ENCODE measurements at places on chromosomes 3 and 15.
A peak's percentile ranks its signal among the peaks of the same experiment; 100 is the strongest.

DNA sequence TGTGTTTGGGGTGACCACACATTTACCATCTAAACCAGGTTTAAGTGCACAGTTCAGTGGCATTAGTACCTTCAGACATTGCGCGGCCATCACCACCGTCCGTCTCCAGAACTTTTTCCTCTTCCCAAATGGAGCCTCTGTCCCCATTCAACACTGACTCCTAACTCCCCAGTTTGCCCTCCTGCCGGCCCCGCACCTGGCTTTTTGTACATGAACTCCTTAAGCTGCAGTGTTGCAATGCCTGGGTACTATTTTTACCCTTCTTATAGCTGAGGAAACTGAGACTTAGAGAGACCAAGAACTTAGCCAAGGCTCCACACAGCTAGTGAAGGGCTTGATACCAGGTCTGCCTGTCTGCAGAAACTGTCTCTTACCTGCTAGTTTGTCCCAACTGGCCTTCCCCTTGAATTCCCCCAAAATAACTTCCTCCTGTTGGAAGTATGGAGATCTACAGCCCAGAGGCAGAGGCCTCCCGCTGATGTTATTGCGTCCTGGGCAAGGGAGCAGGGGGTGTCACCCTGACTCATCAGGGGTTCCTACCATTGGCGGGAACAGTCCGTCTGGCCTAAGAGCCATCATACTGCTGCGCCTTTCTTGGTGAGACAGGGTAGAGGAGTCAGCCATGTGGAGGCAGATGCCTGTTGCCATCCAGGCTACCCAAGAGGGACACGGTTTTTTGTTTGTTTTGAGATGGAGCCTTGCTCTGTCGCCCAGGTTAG, 65.6 kb downstream of the GRIP2 start:
- no peak for DNase-seq

- DNase-seq: peak; percentile 27
These were observed 90.2 kb upstream of the LMOD3 start for GRCh38 chr3:69212411-69213160.

DNA sequence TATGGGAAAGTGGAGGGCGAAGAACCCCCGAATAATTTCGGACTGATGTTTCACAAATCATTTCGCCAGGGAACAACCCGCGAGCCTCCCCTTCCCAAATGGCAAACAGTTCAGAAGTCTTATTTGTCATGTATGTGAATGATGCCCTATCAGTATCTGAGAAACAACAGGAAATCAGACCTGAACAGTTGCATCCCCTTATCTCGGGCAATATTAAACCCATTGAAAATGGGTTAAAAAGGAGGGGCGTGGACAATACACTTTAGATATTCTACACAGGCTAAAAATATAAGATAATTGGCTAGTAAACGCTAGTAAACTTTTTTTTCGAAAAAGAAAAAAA, 1003.3 kb upstream of the NR2F2 start:
- no peak for DNase-seq

DNA sequence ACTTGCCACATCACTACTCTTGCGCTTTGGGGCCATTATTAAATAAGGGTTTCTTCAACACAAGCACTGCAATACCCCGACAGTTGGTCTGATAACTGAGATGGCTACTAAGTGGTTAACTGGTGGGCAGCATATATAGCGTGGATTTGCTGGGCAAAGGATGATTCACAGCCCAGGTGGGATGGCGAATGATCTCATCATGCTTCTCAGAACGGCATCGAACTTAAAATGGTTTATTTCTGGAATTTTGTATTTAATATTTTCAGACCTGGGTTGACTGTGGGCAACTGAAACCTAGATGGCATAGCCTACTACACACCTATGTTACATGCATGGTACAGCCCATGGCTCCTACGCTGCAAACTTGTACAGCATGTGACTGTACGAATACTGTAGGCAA, 26.8 kb upstream of the TKT start:
- DNase-seq: no peak

DNA sequence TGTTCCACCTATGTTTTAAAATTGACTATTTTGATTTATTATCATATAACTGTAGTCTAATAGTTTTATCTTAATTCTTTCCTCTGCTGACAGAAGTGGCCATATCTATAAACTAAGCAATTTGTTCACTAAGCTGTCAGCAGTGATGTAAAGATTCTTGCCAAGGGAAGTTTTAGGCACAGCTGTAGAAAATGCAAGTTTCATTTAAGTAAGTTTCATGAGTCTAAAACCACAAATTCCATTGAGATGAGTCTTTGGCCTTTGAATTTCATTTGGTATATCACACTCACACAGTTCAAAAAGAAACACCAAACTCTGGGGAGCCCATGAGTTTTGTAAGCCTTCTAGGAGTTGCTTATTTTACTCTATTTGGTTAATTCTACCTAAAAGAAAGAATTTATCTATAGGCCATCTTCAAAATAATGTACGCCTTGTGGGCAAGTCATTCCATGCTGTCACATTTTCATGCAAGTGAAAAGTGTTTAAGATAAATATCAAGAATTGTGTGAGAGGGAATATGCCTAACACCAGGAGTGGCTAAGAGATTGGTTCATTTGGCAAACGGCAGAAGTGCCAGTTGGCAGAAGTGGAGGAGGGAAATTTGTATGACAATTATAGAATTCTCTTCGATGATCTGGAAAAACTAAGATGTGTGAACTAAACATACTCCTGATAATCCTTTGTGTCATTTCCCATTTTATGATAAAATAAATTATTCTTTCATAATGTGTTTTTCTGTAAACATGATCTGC, 292.9 kb downstream of the ZIC4 start:
- peak; percentile 86 for DNase-seq
